Stimulated activated CD8-positive, alpha-beta memory T cell treated with anti-CD3 and anti-CD28 coated beads, Interleukin-15, amount 100 ng/mL, for 48 hours (primary cell): ENCODE measurements at places on chromosomes 6 and 20.
A peak's percentile ranks its signal among the peaks of the same experiment; 100 is the strongest.

- DNase-seq, result no peak
Observed at GRCh38 chr20:32975698-32976674, 28.2 kb downstream of the SUN5 start.

DNA sequence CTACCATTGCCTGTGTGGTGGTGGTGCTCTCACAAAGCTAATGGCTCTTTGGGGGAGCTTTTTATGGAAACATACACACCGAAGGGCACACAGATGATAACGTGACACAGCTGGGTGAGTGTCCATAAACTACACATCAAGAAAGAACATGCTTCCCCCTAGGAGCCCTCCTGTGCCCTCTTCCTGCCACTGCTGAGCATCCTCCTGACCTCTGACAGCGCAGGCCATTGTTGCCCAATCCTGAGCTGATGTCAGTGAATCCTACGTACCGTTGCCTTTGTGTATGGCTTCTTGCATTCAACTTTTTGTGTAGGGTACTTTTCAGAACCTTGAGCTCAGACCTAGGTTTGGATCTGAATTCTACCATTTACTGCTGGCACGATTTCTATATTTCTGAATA is 65.8 kb upstream of the SLC22A1 start:
- DNase-seq, result no peak

GRCh38 chr6:68651011-68651985 is 16.2 kb downstream of the ADGRB3 start:
- no peak for DNase-seq

GRCh38 chr6:107611094-107611810 is 121.3 kb downstream of the SOBP start:
- no peak for DNase-seq

DNA sequence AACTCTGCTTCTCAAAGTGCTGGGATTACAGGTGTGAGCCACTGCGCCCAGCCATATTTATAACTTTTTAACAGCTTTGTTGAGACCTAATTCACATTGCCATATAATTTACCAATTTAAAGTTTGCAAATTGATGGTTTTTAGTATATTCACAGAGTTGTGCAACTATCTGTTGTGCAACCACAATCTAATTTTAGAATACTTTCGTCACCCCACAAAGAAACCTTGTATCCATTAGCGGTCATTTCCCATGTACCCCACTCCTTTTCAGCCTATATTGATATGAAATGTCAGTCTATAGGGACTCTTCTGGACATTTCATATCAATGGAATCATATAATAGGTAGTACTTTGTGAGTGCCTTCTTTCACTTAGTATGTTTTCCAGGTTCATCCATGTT is 55.8 kb downstream of the FOXO3 start:
- DNase-seq, result no peak

DNA sequence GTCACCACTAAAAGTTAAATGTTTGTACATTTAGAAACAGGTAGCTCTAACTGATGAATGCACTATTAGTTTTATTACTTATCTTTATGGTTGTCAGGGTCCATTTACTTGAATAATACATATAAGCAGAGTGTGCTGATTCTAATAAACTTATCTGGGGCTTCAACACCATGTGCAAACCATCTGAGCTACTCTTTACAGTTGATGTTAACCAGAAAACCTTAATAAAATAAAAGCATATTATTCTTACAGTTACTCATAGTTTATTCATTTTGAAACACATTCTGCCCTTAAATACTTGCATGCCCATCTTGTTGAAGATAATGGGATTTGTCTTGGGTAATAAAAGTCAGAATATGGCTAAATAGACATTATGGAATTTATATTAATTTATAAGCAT is 1042.2 kb downstream of the EPHA7 start:
- no peak for DNase-seq

- DNase-seq, result no peak
Observed at GRCh38 chr20:51959066-51959542, 156.8 kb upstream of the SALL4 start.

DNA sequence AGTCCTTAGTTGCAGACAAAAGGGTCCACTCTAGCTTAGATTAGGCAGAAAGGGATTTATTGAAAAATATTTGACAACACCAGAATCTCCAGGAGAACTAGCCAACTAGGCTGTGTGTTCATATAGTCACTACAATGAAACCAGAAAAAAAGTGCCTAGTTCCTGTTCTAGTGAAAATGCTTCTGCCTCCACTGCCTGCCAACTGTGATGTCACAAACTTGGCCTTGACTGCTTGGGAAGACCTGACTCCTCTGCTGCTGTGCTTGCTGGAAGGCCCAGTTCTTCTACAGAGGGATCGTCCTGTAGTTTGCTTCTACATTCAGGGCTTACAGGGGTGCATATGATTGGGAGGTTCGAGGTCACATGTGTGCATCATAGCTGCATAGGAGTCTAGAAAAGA is 40.3 kb upstream of the XRN2 start:
- no peak for DNase-seq

DNA sequence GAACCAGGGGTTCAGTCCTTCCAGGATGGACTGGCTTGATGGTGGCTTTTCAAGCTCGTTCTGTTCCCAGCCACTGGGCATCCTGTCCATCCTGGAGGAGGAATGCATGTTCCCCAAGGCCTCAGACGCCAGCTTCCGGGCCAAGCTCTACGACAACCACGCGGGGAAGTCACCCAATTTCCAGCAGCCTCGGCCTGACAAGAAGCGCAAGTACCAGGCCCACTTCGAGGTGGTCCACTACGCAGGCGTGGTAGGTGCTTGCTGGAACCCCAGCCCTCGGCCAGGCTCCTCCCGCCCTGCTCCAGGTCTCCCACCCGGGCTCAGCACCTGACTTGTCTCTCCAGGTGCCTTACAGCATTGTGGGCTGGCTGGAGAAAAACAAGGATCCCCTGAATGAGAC is 34.0 kb downstream of the MYH7B start:
- no peak for DNase-seq

DNA sequence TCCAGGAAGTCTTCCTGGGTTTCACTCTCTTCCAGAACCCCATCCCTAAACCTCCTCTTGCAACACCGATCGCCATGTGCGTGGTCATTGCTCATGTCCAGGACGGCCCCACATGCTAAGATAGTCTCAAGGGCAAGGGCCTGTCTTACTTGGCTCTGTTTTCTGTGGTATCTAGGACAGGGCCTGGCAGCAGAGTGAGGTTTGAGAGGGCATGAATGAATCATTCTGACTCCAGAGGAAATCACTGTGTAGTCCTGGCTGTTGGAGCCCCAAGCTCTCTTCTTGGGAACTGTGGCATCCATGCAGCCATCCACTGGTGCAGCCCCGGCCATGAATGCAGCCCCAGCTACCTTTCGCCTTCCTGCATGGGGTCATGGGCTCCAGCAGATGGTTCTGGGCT is 12.4 kb downstream of the SIRPA start:
- no peak for DNase-seq

- no peak for DNase-seq
Observed at GRCh38 chr6:49713346-49713745, at the start of gene CRISP2. Gene CRISP2, minus strand, starts transcription at chr6:49713543. Its CDS starts 4,347 bp downstream, at chr6:49709196.

DNA sequence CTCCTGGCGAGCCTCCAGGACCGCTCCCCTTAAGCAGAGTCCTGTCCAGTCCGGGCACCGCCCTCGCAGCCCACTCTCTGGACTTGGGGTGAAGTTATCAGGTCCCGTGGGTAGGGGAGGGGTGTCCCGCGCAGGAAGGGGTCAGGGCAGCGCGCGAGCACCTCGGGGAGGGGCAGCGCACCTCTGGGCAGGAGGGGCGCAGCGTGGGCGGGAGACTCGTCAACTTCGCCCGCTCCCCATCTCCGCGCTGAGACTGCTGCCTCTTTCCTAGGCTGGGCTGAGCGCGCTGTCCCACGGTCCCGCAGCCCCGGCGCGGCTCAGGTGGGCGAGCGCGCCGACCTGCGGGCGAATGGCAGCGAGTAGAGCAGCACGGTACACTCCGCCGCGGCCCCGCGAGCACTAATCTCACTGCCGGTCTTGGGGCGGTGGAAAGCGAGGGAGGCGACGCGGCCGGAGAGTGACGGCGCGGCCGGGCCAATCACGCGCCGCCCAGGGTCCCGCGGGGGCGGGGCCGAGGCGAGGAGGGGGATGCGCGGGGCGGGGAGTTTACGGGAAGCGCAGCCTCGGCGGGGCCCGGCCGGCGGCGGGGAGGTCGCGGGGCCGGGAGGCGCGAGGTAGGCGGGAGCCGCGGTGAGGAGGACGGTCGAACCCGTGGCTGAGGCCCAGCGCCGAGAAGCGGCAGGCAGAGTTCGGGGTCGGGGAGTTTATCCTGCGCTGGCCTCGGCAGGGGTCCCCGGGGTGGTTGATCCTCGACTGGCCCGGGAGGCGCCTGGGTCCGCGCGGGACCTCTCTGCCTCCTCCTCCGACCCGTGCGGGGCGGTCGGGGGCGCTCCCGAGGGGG is at the start of gene MAN1A1:
MAN1A1 (minus strand) TSS at position 401 of the 841 bp plus-strand sequence. CDS start 696 bp downstream, outside the sequence.
- peak; percentile 82 for DNase-seq
